ENCODE measurements at places on chromosomes 3 and 15. TPM values are rescaled to one million over a fixed set of nuclear protein-coding genes. Genes with fewer than 3 reads are reported as not detected.

Gene POLG
- total RNA-seq: 64.5 TPM

Gene TUSC7
- total RNA-seq: not detected

DNA sequence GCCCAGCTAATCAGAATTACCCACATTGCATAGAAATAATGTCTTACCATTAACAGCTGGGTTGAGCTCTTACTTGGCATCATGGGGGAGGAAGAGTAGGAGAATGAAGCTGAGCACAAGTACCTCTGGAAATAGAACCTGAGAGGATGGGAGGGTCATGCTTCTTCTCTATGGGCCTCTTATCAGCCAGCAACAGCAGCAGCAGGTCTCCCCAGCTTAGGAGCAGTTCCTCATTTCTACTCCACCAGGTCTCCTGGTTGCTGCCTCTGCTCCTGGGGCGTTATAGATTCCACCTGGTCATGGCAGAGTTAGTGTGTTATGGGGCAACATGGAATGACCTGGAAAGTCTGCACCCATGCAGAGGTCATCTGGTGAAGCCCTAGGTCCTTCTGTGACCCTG is 3.4 kb downstream of the FSD2 start:
- no peaks in the 10 kb centered on the region for H3K27me3 ChIP-seq
- DNase-seq: no peak
- no peak overlapping the region for H3K27ac ChIP-seq
- H3K36me3 ChIP-seq: no peaks in the 10 kb centered on the region
- H3K4me3 ChIP-seq: no peak overlapping the region

DNA sequence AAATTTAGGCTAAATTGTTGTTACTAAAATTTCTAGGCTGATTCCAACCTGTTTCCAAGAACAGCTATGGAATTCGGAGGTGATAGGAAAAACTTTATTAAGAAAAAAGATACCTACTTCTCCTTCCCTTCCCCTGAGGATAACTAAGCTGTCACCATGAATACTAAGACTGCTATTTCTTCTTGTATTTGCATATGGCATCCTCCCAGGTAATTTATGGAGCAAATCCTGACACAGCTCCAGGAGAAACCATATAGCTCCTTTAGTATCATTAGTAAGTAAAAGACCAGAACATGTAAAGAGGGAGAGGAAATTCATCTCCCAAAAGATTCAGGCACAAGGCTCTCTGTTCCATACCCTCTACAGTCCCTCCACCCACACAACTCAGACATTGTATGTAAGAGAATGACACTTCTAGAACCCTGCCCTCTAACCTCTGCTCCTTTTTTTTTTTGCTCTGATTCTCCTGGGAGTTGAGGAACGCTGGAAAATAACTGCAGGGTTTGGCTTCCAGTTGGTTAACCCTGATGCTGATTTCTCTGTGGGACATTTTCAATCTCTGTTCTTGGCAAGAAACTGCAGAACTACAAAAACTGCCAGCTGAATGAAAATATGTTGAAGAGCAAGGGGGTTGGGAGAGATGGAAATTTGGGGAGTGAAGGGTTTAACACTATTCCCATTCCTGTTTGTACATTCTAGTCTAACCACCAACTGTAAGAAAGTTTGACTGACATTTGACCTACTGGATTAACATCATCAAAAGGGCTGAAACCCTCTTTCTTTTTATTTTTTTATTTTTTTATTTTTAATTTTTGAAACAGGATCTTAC is 14.2 kb upstream of the MAGI1 start:
- H3K27me3 ChIP-seq: peaks cover 1% of the 10 kb centered on the region
- H3K4me1 ChIP-seq: no peaks in the 10 kb centered on the region
- no peak overlapping the region for H3K27ac ChIP-seq
- DNase-seq: no peak
- no peaks in the 10 kb centered on the region for H3K36me3 ChIP-seq

- H3K4me3 ChIP-seq: no peak overlapping the region
- H3K36me3 ChIP-seq: no peaks in the 10 kb centered on the region
- no peak overlapping the region for H3K27ac ChIP-seq
- peaks cover 1% of the 10 kb centered on the region for H3K27me3 ChIP-seq
- no peaks in the 10 kb centered on the region for H3K4me1 ChIP-seq
These were observed 258.9 kb upstream of the THBS1 start for GRCh38 chr15:39321977-39322376.
